ENCODE measurements at places on chromosomes 6 and 20.

GRCh38 chr6:20916086-20916485 lies 381.8 kb downstream of the CDKAL1 start:
- DNase-seq, result no peak

DNA sequence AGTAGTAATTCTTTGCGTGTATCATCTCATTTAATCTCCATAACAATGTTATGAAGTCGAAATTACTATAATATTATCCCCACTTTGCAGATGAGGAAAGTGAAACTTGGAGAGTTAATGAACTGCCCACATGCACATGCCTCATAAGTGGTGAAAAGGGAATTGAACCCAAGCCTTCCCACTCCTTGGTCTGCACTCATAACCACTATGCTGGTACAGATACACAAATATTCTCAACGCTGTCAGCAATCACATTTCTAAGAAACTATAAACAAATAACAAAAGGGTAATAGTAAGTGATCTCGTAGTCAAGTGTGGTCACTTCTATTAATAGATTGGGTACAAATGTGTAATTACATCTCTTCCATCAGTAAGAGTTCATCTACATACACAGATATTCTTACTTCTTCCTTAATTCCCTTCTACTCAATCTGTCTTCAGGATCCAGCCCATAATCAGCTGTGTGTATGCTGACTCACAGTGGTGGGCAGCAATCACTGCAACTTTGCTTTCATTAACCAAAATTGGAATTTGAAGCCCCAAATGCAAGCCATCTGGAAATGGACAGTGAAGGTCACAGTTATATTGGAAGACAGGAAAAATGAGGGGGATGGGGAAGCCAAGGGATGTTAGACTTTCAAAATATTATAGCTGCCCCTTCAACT lies 6.6 kb downstream of the PRSS35 start:
- no peak for DNase-seq

- DNase-seq, result no peak
These were observed 16.2 kb downstream of the TNXB start for GRCh38 chr6:32092760-32093497.

DNA sequence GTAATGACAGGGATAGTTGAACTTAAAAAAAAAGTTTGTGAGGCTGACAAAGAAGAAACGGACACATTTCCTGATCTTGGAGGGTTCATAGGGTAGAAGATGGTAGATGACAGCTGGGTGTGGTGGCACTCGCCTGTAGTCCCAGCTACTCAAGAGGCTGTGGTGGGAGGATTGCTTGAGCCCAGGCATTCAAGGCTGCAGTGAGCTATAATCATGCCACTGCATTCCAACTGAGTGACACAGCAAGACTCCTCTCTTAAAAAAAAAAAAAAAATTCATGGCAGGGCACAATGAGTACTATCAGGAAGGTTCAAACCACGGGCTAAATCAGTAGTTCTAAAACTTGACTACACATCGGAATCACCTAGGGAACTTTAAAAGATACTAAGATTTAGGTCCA lies 2.0 kb upstream of the MICA start:
- no peak for DNase-seq

GRCh38 chr6:51613558-51613957 lies 473.9 kb downstream of the PKHD1 start:
- DNase-seq, result peak; percentile 96

GRCh38 chr6:89353702-89354392 lies 1.3 kb upstream of the UBE2J1 start:
- DNase-seq, result peak; percentile 77

DNA sequence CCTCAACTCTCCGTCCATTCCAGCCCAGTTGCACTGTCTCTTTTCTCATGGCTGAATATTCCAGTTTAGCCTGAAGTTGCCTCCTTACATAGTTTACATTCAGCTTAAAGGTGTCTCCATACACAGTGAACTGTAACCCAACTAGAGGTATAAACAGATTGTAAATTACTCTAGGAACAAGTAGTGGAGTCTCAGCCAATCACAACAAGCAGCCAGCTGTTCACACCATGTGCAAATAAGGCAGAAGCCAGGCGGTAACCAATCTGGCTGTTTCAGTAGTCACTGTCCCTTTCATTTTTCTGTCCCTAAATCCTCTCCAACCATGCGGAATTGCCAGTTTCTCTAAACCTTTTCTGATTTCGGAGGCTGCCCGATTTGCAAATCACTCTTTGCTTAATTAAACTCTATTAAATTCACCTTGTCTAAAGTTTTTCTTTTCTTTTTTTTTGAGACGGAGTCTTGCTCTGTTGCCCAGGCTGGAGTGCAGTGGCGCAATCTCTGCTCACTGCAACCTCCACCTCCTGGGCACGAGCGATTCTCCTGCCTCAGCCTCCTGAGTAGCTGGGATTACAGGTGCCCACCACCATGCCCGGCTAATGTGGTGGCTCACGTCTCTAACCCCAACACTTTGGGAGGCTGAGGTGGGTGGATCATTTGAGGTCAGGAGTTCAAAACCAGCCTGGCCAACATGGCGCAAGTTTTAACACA lies 37.6 kb upstream of the GFOD1 start:
- DNase-seq, result no peak

GRCh38 chr6:119672725-119673124 lies 323.2 kb upstream of the MAN1A1 start:
- DNase-seq, result peak; percentile 58

All from DMS153 (cell line).